ENCODE measurements at places on chromosomes 12 and 14.

- DNase-seq: no peak
Observed at GRCh38 chr12:65593239-65593701, 231.0 kb upstream of the HMGA2 start.

- DNase-seq: no peak
Observed at GRCh38 chr12:19506497-19506896, 67.2 kb downstream of the AEBP2 start.

DNA sequence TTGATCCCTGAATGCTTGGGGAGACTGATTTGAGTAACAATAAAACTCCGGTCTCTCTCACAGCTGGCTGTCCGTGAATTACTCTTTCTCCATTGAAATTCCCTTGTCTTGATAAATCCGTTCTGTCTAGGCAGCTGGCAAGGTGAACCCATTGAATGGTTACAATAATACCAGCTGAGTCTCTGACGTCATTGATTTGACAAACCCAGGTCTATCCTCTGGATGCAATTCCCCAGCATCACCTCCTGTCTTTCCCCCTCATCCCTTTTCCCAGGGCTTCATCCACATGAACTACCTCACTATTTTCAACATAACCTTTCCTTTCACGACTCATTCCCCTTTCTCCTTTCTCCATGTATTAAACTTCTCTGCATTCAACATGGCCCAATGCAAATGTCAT, 98.7 kb upstream of the TMEM132C start:
- no peak for DNase-seq

GRCh38 chr12:113083863-113084435, 27.4 kb downstream of the DTX1 start:
- no peak for DNase-seq

DNA sequence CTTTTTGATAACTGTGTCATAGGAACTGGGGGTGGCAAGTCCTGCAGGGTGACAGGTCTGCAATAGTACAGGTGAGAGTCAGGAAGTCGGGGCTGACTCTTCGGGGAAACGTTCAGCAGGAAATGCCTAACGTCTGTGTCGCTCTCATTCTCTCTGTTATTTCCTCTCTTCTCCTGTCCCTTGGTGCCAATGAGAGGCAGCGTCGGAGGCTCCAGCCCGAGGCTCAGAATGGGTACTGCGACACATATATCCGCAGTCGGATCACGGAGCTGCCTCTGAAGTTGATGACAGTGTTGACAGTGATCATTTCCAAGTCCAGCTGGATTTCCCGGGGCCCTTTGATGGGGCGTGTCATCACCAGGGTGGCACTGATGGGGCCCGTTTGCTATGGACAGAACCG, 2.7 kb upstream of the TC2N start:
- DNase-seq: no peak

DNA sequence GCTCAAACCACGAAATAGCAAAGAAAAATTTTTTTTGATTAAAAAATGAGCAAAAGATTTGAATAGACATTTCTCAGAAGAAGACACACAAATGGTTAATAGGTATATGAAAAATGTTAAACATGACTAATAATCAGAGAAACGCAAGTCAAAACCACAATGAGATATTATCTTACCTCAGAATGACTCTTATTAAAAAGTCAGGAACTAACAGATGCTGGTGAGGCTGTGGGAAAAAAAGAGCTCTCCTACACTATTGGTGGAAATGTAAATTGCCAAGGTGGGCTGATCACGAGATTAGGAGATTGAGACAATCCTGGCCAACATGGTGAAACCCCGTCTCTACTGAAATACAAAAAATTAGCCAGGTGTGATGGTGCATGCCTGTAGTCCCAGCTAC, 315.5 kb upstream of the FLRT2 start:
- no peak for DNase-seq

DNA sequence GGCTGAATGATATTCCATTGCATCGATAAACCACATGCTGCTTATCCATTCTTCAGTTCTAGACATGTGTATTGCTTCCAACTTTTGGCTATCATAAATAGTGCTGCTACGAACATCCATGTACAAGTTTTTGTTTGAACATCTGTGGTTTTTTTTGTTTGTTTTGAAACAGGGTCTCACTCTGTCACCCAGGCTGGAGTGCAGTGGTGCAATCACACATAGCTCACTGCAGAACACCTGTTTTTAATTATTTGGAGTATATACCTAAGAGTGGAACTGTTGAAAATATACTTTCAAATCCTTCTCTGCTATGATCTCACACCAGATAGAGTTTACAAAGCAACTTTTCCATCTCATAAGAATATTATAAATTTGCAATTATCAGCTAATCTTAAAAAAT, 124.2 kb downstream of the TTC7B start:
- DNase-seq: no peak

- no peak for DNase-seq
Observed at GRCh38 chr14:56598519-56598918, 18.9 kb downstream of the TMEM260 start.

DNA sequence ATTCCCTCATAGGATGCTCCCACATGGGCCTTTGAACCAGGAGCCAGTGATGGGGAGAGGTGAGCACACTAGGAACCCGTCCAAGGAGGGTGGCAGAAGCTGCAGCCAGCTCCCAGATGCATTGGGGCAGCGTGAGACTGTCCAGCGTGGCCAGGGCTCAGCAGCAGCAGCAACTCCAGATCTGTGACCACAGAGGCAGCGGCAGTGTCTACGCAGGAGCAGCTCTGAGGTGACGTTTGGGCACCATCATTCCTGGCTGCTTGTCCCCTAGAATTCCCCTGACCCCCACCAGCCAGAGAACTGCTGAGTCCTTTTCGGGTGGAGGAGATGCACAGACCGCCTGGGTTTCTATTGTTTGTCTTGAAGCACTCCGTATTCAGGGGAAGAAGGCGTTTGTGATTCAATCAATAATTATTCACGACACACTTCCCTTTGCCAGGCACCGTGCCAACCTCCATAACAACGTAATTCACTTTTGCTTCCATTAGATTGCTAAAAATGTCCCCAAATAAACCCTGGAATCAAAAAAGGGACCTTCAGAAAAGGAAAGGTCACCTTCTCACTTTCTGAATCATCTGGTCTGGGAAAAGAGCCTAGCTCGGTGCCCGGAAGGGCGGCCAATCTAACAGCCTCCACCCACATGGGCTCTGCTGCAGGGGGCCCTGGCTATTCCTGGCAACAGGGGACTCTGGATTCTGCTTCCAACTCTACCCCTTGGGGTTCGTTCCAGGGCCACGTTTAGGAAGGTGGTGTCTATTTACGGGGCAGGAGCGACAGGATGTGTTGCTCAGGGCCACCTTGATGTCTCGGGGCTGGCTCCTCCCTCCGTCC, 11.4 kb upstream of the BDKRB2 start:
- DNase-seq: no peak

GRCh38 chr12:42296503-42297109, 29.3 kb downstream of the ZCRB1 start:
- no peak for DNase-seq

DNA sequence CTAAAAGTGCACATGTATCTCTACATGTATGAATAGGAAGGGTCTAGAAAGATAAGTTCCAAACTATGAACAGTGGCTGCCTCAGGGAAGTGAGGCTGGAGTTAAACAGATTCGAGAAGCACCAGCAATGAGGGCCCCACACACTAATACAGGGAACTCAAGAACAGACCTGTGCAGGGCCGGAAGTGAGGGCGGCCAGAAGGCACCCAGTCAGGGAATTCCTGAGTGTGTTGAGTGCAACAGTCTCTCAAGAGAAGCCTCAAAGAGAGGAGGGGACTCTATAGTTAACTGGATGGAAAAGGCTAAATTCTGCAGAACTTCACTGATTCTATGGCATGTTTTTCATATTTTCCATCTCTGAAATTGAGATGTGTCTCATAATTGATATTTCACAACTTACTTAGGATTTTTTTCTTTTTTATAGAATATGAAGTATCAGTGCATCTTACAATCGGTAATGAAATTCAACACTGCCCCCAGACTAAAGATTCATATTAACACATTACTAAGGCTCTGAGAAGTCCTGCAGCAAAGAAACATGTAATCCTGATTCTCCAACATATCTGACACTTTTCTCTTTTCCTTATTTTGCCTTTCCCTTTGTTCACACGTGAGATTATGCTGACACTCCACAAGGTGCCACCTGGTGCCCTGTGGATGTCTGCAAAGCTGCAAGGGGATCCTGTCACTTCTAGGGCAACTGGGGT, 61.3 kb downstream of the CHGA start:
- no peak for DNase-seq

DNA sequence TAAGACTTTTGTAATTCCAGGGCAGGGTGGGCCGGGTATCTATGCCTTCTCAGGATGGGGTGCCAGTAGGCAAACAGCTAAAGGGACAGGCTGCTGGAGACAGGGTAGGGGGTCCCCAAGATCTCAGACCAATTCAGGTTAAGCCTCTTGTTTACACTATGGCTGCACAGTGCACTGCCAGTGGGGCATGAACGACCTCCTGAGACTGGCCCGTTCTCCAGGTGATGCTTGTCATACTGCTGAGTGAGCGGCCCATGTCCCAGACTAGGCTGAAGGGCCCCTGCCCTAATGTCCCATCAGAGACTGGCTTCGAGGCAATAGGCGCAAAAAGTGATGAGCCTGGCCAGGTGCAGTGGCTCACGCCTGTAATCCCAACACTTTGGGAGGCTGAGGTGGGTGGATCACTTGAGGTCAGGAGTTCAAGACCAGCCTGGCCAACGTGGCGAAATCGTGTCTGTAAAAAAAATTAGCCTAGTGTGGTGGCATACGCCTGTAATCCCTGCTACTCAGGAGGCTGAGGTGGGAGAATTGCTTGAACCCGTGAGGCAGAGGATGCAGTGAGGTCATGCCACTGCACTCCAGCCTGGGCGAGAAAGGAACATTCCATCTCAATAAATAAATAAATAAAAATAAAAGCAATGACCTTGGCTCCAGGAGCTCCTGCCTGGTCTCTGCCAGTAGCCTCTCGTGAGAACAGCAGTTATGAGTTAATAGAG, 12.6 kb downstream of the SLC25A29 start:
- DNase-seq: no peak
